CD4-positive, alpha-beta T cell (primary cell): ENCODE measurements at places on chromosomes 2 and 18. TPM values are rescaled to one million over a fixed set of nuclear protein-coding genes. Genes with fewer than 3 reads are reported as not detected.

DNA sequence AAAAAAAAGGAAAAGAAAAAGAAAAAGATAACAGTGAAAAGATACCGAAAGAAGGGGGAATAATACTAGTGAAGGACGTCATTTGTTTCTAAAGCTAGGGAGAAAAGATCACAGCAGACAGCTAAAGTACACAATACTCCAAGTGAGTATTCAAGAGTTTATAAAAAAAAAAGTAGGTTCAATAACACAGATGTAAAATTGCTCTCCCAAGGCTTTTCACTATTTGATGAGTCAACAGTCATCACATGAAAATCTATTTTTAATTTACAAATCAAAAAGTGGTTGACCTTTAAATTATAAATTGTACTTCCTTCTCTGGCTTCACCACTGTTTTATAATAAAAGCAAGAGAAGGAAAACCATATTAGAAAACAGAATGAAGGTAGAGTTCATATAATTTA, 144.0 kb downstream of the ZRANB3 start:
- no peaks in the 10 kb centered on the region for H3K36me3 ChIP-seq
- H3K4me1 ChIP-seq: no peaks in the 10 kb centered on the region
- no peak overlapping the region for H3K27ac ChIP-seq

- DNase-seq: no peak
- H3K27ac ChIP-seq: no peak overlapping the region
- H3K4me1 ChIP-seq: peaks cover 4% of the 10 kb centered on the region
- H3K4me3 ChIP-seq: no peak overlapping the region
- no peaks in the 10 kb centered on the region for H3K27me3 ChIP-seq
These were observed 21.7 kb upstream of the SAG start for GRCh38 chr2:233285921-233286320.

DNA sequence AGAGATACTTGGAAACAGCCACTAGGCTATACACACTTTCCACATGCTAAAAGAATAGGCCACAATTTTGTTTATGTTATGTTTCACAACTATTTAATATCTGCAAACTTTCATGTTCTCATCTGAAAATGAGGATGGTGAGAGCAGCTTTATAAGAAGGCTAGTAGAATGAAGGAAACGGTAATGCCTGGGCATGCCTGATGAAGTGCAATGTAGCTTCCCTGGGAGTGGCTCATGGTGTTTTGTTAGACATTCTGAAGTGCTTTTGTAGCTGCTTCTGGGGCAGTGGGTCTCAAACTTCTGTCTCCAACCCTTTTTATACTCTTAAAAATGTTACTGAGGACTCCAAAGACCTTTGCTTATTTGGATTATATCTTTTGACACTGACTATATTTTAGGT, 193.3 kb upstream of the VWC2L start:
- no peaks in the 10 kb centered on the region for H3K36me3 ChIP-seq
- DNase-seq: no peak
- no peaks in the 10 kb centered on the region for H3K27me3 ChIP-seq
- H3K4me3 ChIP-seq: no peak overlapping the region
- H3K27ac ChIP-seq: no peak overlapping the region
- no peaks in the 10 kb centered on the region for H3K4me1 ChIP-seq

The OSR1 gene
- total RNA-seq: not detected
